HFFc6 (cell line): ENCODE measurements at places on chromosomes 12 and 14.

DNA sequence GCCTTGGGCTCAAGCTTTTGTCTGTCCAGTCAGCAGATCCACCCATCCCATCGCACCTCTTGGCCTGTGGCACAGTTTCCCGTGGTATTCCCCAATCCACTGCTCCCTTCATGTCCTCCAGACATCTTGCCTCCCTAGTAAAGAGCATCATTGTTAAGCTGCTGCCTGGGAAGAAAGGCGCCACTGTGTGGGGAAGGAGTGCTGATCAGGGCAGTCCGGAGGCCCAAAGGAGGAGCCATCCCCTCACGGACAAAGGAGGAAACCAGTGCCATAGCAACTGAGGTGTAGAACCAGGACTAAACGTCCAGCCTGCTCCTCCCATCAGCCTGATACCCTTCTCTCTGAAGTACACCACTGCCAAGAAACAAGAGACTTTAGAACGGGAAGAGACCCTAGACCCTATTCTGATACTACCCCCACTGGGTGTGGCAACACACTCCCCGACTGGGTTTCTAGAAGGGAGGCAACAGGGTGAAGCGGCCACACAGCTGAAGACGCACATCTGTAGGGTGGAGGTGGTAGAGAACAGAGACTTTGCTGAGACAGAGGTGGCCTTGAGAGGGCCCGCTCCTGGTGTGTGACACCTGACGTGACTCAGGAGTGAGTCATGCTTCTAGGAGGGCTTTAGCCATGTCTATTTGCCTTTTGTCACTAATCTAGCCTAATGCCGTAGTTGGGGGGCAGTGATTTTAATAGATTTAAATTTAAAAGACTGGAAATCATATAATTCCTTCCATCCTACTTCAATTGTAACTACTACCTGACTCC, 185.0 kb downstream of the DPF3 start:
- DNase-seq, result no peak

GRCh38 chr12:8829125-8829518, 6.7 kb downstream of the A2ML1 start:
- DNase-seq, result no peak

DNA sequence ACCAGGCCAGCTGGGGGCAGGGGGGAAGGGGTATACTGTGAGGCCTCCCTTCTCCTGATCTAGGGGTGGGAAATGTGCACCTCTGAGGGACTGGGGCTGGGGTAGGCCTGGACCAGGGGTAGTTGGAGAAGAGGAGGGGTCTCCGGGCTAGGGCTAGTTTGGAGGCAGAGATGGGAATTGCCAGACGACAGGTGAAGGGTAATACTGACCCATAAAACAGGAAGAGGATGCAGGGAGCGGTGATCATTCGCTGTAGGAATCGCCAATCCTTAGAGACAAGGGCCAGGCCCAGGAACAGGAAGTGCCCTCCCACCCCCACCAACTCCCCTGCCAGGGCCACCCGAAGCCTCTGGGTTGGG, 4.4 kb downstream of the SLC22A17 start:
- no peak for DNase-seq

- DNase-seq, result peak; percentile 43
These were observed 103.0 kb downstream of the VCPKMT start for GRCh38 chr14:50013198-50013918.

GRCh38 chr12:106195621-106196027, 52.2 kb downstream of the CKAP4 start:
- peak; percentile 88 for DNase-seq

- DNase-seq, result no peak
These were observed 69.9 kb upstream of the SLC38A4 start for GRCh38 chr12:46895726-46896125.

GRCh38 chr12:116220756-116221155, 56.7 kb downstream of the MED13L start:
- DNase-seq, result no peak

DNA sequence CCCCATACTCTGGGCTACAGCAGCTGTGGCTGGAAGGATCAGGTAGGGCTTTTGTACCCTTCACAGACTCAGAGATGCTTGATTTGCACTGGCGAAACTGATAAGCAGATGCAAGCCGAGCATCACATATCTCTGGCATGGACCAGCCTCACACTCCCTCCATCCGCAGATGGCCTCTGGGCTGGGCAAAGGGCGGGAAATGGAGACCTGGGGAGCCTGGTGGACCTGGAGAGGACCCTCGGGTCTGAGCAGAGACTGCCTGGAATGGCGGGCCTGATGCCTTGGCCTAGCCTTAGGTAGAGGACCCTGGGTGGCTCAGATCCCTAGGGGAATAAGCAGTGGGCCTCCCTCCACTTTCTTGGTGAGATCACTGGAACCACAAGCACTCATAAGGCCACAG, 53.2 kb downstream of the GALNT16 start:
- no peak for DNase-seq

DNA sequence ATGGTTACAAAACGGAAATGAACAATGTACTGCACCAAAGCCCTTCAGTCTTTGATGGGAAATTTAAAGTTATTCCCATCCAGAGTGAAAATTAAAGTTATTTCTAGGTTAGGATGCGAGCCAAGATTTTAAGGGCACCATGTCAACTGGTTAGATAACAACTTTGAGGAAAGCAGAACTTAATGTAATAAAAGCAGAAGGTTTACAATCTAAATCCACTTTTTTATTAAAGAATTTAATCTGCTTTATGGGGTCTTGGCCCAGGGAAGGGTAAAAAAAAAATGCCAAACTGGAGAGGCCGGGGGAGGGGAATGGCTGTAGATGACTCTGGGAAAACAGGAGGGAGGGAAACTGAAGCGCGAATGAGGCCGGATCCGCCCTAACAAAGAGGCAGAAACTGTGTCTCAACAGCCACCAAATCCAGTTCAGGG, 108.2 kb upstream of the ATF7IP start:
- DNase-seq, result no peak

- no peak for DNase-seq
These were observed 666 bp downstream of the FMNL3 start for GRCh38 chr12:49706351-49707127.

DNA sequence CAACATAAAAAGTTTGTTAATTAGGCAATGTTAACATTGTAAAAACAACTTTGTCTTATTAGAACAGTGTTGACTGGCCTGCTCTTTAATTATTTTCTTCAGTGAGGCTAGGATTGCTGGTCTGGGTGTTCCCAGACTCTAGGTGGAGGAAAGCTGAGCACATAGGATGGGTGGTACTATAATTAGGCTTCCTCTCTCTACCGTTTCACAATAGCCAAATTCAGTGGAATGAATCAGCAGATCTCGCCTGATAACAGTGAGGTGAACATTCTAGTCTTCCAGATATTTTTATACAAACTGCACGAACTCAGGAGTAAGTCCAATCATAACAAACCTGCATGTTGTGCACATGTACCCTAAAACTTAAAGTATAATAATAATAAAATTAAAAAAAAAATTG, 11.9 kb downstream of the PTGDR start:
- peak; percentile 57 for DNase-seq

DNA sequence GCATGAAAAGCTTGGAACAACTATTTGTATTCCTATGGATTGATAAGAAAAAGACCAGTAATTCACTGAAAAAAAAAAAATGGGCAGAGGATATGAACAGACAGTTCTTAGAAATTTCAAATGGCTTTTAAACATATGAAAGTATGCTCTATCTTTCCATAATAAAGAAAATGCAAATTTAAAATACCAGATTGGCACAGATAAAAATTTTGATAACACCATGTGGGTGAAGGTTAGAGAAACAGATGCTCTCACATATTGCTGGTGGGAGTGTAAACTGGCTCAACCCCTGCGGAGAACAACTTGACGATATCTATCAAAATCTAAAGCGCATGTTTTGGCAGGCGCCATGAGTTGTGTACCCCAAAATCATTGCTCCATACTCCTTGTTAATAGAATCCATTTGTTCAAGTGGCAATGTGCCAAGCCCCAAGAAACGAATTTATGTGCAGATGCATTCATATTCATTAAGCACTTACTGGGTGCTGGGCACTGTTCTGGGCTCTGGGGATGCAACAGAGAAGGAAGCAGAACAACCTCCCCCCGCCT, 29.5 kb upstream of the TMPO start:
- no peak for DNase-seq

DNA sequence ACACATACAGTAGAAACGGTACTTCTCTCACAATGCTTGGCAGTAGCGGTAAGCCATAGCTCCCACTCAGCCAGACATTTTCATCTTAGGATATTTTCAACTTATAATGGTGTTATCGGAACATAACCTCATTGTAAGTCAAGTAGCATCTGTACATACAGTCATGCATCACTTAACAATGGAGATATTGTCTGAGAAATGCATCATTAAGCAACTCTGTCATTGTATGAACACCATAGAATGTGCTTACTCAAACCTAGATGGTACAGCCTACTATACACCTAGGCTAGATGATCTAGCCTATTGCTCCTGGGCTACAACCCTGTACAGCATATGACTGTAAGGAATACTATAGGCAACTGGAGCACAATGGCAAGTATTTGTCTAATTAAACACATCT, 40.8 kb downstream of the RPS6KA5 start:
- no peak for DNase-seq

DNA sequence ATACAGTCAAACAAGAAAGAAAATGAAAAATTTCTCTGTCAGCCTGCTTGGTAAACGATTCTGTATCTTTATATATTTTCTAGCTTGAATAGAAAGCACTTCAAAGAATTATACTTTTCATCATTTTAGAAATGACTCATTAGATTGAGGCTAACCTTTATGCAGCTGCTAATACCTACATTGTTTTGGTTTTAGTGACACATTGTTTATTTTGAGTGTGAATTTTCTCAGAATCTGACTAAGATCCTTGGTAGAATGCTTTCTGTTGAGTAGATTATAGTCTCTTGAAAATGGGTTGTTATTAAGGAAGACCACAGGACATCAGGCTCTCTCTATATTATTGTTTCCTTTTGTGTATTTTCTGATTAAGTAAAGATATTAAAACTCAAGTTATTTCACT, at the start of gene PMCH:
Gene PMCH (minus strand): TSS at position 45 of the 400 bp plus-strand sequence. CDS start 63 bp downstream, outside the sequence.
- peak; percentile 11 for DNase-seq

DNA sequence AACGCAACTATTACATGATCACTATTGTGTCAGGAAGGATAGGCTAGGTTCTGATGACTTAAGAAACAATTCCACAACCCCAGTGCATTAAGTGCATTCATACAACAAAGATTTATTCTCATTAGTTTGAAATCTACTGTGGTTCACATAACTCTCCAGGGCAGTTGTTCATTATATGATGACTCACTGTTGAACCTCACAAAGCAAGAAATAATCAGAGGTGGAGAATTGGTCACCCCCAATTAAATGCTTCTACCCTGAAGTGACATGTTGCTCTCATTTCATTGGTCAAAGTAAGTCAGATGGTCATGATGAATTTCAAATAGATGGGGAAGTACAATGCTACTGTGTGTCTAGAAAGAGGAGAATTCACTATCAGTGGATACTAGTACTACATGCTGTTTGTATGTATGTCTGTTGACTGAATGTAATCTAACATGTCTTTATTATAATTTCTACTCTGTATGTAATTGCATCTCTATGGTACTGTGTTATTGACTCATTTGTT, 6.1 kb upstream of the HELB start:
- peak; percentile 12 for DNase-seq

DNA sequence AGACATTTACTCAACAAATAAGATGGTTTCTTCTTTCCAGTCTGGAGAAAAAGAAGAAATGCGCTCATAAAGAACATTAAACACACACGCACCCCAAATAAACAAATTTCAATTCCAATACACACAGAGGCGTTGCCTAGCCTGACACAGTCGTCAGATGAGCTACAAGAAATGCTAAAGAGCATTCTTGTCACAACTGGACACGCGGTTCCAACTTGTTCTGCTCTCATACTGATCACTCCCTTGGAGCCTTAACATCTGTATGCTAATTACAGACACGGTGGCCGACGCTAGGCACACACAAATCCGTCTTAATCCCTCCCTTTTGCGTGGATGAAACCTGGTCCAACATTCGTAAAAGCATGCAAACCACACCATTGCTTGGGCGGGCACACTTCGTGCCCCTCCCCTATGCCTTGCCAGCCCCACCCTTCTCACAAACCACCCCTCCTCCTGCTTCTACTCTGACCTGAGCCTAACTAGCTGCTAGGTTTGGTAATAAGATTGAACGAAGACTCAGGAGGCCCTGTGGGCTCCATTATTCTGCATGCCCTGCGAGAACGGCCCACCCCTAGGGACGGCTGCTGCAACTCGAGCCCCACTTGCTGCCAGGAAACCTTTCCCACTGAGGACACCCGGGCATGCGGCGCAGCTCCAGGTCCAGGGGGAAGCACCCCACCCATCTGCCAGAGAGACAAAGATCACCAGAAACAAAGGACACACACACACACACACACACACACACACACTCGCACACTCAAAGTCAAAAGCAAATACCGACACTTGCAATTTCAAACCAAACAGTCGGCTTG, 1.2 kb downstream of the KCNK10 start:
- no peak for DNase-seq

DNA sequence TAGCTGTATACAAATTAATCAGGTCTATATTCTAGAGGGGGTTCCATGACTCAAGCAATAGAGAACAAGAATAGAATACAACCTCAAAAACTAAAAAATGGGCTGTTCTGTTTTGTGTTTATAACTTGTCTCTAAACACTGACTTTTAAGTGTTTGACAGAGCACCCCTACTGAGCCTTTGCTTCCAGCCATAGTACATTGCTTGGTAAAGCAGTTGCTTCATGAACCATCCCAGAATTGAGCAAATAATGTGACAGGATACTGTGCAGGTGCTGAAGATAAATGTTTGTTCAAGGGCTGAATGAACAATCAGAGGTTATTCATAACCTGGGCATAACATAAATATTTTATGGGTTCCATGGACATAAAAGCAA, 11.5 kb downstream of the SPTSSA start:
- DNase-seq, result no peak

DNA sequence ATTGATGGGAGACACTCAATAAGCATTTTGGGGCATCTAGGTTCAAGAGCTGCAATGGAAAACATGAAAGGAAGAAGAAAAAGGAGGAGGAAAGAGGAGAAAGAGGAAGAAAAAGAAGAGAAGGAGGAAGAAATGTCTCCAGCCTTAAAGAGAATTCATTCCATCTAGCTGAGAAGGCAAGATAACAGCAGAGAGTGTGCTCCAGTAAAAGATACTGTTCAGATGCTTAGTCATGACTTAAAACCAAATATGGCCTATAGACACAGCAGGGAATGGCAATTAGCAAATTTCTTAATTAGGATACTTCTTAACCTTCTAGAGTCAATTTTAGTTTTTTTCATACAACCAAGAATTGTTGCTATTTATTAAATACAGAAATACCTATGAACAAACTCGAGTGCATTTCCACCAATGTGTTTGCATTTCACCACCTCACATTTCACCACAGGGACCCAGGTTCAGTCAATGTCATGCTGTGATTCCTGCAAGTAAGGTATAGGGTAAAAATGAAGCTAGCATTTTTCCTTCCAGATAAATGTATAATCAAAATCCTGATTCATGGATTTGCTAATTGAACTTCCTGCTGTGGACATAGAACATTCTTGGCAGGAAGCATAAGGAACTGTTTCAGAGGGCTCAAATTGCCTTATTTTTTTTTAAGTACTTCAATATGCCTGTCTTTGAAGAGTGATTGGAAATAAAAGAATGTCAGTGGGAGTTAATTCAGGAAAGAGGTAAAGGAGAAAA, 177.8 kb downstream of the RPS29 start:
- DNase-seq, result no peak

GRCh38 chr14:54535646-54536045, 25.9 kb downstream of the CGRRF1 start:
- no peak for DNase-seq

GRCh38 chr12:121780429-121780828, 13.1 kb downstream of the RHOF start:
- no peak for DNase-seq

- no peak for DNase-seq
These were observed 50.0 kb downstream of the VWF start for GRCh38 chr12:6074427-6074826.
